Dermis blood vessel endothelial cell (primary cell): ENCODE measurements at places on chromosomes 11 and 22. TPM values are rescaled to one million over a fixed set of nuclear protein-coding genes. Genes with fewer than 3 reads are reported as not detected.

Gene SUSD2
- 0.34 and 0.60 TPM in 2 replicates for total RNA-seq

GRCh38 chr11:72613977-72614376 lies 60.2 kb downstream of the PDE2A start:
- DNase-seq = no peak

- no peak for DNase-seq
These were observed 115.1 kb upstream of the GRAMD1B start for GRCh38 chr11:123314972-123315371.

DNA sequence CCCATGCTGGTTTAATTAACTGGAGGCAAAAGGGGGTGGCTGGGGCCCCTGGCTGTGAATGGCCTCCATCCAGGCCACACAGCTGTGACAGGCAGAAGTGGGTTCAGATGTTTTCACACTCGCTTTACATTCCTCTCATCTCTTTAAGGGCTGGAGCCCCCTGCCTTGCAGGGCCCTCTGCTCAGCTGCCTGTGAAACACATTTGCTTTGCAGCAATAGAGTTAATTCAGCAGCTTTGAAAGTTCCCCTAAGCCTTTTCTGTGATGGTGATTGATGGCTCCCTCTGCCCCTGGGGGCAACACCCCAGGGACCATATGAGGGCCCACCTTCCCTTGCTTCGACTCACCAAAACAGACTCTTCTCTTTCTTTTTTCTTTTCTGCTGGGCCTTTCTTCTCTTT lies 139.3 kb downstream of the FEZ1 start:
- DNase-seq = no peak

DNA sequence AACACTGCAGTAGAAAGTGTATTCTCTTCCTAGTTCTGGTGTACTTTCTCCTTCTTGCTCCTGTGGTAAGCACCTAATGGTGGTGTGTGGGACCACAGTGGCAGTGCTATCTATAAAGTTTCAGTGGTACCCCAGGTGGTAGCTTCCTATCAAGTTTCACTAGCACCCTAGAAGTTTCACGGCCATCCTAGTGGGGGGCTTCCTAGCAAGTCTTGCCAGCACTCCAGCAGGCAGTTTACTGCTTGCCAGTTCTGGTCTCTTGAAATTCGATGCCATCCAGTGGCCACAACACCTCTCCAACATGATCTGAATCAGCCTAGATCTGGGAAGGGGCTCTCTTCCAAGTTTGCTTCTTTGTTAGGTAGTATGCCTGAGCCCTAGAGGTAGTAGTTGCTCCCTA lies 229.6 kb downstream of the SWAP70 start:
- no peak for DNase-seq

Gene F2
- total RNA-seq = not detected in 2 replicates
